ENCODE measurements at places on chromosomes 11 and 22. TPM values are rescaled to one million over a fixed set of nuclear protein-coding genes. Genes with fewer than 3 reads are reported as not detected.

Gene SLC16A8
- not detected for polyA plus RNA-seq

Gene CEP57
- 16.0 TPM for polyA plus RNA-seq

Gene PGA5
- not detected for polyA plus RNA-seq

Gene SYTL2
- polyA plus RNA-seq, result 72.8 TPM

Gene JAML
- polyA plus RNA-seq, result not detected

Gene MMP12
- 2.0 TPM for polyA plus RNA-seq

Gene TPST2
- 58.4 TPM for polyA plus RNA-seq

Gene C11orf71
- polyA plus RNA-seq, result 8.4 TPM

Gene RAB6A
- polyA plus RNA-seq, result 39.1 TPM

Gene NEAT1
- polyA plus RNA-seq, result 435 TPM

Gene LIF
- 24.6 TPM for polyA plus RNA-seq

Gene SMIM35
- polyA plus RNA-seq, result not detected

Gene RFPL3
- polyA plus RNA-seq, result not detected

Gene PNPLA3
- 3.2 TPM for polyA plus RNA-seq

Gene RCOR2
- 1.4 TPM for polyA plus RNA-seq

Gene MYEOV
- 3.6 TPM for polyA plus RNA-seq

Gene KCNQ1OT1
- 0.05 TPM for polyA plus RNA-seq

Gene LDLRAD3
- 10.6 TPM for polyA plus RNA-seq

Gene KRTAP5-8
- 0.06 TPM for polyA plus RNA-seq

Gene CNTF
- 1.4 TPM for polyA plus RNA-seq

Gene P2RX6
- 7.1 TPM for polyA plus RNA-seq

Gene SCARF2
- 49.0 TPM for polyA plus RNA-seq

Gene RRAS2
- polyA plus RNA-seq, result 55.3 TPM

Gene FOLR2
- polyA plus RNA-seq, result not detected

Gene OR5M8
- not detected for polyA plus RNA-seq

Gene SPDYC
- polyA plus RNA-seq, result not detected

Gene LYVE1
- polyA plus RNA-seq, result not detected

Gene CRYBB3
- 0.35 TPM for polyA plus RNA-seq

Gene MGAT3
- 0.16 TPM for polyA plus RNA-seq

Gene CSF2RB
- polyA plus RNA-seq, result not detected

Gene CTSW
- polyA plus RNA-seq, result 0.68 TPM

Gene NDUFV1
- 278 TPM for polyA plus RNA-seq

Gene RASSF10
- not detected for polyA plus RNA-seq

Gene PHOX2A
- polyA plus RNA-seq, result 75.6 TPM

Gene OR5P2
- polyA plus RNA-seq, result not detected

Gene AQP11
- 1.9 TPM for polyA plus RNA-seq

Gene HBB
- not detected for polyA plus RNA-seq

Gene C11orf52
- polyA plus RNA-seq, result not detected

Gene RHOD
- not detected for polyA plus RNA-seq

Gene INPPL1
- polyA plus RNA-seq, result 138 TPM

Gene OR4D6
- not detected for polyA plus RNA-seq

Measured in SK-N-SH (cell line).